Stimulated activated CD8-positive, alpha-beta memory T cell treated with anti-CD3 and anti-CD28 coated beads, Interleukin-4, amount 100 ng/mL, for 1 hour (primary cell): ENCODE measurements at places on chromosomes 1 and 21.

GRCh38 chr1:27634177-27634984, 604 bp downstream of the FGR start:
- DNase-seq: no peak

DNA sequence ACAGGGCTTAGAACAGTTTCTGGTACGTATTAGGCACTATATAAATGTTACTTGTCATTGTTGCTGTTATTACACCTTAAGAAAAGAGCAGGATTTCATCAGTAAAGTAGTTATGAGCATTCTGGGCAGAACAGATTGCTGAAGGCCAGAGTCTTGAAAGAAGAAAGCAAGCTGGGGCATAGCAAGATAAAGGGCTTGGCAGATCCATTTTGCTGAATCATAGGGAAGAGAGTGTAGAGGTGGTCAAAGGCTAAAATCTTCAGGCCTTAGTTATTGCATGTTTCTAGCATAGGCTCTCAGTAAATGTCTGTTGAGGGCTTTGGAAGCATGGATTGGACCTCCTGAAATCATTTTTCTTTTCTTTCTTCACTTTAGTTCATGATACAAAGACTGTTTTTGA, 67.5 kb downstream of the PLA2G4A start:
- DNase-seq: no peak

DNA sequence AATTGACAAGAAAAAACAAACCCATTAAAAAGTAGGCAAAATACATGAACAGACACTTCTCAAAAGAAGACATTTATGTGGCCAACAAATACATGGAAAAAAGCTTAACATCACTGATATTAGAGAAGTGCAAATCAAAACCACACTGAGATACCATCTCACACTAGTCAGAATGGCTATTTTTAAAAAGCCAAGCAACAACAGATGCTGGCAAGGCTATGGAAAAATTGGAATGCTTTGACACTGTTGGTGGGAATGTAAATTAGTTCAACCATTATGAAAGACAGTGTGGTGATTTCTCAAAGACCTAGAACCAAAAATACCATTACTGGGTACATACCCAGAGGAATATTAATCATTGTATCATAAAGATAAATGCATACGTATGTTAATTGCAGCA, 641.1 kb upstream of the B3GALT2 start:
- no peak for DNase-seq

- DNase-seq: no peak
These were observed 44.2 kb upstream of the ETS2 start for GRCh38 chr21:38761531-38761930.

DNA sequence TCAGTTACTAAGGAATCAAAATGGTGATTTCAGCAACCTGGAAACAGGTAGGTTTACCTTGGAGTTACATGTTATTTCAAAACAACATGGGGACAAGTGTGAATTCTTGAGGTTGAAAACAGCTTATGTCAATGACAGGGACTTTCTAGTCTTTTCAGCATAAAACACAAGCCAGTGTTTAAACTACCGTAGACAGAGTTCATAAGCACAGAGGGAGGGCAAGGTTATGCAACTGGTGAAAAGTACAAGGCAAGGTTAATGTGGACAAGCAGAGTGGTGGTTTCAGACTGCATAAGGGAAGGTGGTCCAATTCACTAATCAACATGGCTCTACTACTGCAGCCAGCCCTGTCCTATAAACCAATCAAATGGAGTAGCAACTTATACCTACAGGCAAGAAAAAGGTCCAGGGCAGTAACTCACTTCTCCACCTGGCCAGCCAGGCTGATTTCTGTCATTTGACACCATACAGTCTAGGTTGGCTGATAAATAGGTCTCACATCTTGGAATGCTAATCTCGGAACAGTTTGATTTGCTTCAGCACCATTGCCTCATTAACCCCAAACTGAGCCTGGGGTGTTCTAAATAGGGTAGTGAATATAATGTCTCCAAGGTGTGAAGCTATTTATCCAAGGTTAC, 250.3 kb upstream of the PROX1 start:
- no peak for DNase-seq

- DNase-seq: no peak
These were observed 19.8 kb downstream of the ATP6V1G3 start for GRCh38 chr1:198520524-198521254.

DNA sequence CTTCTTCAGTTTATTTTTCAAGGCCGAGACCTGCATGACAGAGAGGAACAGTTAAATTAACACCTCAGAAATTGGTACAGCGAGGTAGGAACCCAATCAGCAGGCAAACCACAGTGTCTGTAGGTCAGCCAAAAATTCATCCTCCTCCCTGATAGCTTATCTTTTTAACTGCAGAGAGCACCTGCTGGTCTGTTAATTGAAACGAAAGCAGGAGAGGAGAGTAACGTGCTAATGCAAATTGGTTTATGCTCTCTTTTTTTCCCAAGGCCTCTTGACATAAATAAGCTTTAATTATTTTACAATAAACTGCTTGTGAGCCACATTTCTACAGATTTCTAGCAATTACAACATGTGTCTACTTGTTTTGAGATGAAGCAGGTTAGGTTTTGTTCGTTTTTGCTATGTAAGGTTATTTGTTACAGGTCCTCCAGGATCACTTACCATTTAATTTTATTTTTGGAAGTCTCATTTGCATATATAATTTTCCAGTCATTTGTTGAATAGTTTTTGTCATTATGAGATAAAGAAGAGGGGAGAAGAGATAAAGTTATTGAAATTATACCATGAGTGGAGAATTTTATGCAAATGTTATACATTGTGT, 179.9 kb downstream of the DENND1B start:
- DNase-seq: no peak

DNA sequence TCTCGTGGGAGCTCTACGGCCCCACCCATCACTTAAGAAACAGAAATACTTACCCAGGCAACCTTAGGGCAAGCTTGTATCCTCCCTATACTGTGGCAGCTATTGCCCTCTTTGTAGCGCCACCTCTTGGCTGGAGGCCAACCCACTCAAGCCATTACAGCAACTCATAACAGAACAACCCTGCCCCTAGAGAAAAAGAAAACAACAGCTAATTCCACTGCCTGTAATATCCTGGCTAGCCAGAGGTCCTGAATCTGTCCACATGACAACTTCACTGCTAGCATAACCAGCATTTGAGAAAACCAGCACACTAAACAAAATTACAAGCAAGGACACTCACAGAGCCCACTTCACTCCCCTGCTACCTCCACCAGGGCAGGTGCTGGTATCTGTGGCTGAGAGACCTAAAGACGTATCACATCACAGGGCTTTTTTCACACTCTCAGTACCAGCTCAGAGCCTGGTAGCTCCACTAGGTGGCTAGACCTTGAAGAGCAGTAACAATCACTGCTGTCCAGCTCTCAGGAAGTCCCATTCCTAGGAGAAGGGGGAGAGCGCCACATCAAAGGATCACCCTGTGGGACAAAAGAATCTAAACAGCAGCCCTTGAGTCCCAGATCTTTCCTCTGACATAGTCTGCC, 14.5 kb upstream of the MX1 start:
- DNase-seq: no peak

DNA sequence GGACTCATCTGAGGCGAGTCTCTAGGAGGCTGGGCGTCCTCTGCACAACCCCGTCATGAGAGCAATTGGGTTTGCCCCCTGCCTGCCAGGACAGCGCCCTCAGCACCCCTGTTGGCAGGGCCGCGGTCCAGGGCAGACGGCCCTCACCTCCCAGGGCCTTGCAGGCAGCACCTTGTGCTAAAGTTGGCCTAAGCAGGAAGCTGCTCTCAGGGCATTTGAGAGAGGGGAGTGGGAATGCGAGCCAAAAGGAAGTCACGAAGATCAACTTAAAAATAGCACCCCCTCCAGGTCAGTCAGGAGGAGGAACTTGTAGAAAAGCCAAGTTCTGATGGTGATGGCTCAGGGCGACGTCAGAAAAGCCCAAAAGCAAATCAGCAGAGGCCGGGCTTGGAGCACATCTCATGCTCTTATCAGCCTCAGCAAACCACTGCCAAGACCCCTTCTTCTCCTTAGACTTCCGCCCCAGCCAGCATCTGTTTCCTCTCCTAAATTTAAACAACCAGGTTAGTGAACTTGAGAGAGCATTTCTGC, 12.6 kb upstream of the ADORA3 start:
- no peak for DNase-seq

DNA sequence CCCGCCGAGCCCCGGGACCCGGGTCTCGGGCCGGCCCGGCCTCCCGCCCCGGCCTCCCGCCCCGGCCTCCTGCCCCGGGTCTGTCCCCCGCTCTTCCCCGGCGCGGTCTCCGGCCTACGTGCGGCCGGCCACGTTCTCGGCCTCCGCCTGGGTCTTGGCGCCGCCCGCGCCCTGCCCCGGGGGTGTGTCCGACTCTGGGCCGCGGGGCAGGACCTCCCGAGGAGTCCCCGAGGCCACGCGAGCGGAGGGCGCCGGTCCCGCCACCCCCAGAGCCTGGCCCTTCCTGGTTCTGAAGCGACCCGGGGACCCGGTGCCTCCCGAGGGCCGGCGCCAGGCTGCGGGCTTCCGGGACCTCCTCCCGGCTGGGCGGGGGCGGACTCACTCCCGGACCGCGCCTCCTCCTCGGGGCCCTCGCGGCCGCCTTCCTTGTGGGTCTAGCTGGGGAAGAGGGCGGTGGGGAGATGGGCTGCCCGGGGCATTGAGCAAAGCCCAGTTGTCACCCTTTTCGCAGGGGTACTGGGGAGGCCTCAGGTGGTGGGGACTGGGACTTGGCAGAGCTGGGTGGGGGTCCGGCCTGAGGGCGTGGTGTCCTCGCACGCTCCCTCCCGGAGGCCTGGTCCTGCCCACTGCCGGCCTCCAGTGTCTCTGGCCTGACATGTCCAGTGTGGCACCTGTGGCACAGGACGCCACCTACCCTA, 558 bp downstream of the PFKL start:
- DNase-seq: peak; percentile 37

- peak; percentile 72 for DNase-seq
These were observed 19.3 kb upstream of the SAMD11 start for GRCh38 chr1:904310-904950.

DNA sequence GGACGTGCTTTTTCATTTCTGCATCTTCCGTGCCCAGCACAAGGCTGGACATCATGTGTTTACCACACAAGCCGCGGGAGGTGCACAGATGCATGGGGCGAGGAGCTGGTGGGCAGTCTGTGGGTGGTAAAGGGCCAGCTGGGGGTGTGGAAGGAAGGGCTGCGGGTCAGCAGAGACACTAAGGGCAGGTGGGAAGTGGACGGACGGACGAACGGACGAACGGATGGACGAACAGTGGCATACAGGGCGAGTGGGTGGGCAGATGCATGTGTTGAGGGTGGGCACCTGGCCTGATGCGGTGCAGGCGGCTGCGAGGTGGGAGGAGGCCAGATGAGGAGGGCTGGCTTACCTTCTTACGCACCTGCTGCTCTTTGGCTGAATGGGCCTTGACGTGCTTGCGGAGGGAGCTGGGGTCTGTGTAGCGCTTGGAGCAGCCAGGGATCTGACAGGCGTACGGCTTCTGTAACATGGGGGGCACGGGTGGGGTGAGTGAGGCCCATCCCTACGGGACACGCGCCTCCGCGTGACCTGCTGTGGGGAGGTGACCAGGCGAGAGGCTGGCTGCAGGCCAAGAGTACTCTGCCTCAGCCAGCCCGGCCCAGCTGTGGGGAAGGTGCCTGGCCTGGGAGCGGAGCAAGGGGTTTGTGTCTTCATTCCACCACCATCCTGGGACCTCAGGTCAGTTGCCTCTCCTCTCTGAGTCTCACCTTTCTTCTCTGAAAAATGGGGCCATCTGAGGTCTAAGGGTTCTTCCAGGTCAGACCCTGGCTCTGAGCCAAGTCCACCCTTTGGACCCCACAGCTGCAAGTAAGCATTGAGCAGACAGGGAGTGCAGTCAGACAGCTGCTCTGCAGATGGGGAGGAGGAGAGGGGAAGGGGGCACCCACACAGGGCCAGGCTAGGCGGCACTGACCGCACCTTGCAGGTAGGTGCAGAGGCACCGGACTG, 65.5 kb downstream of the DMRTB1 start:
- no peak for DNase-seq

GRCh38 chr21:46079352-46080170, 18.4 kb upstream of the COL6A2 start:
- no peak for DNase-seq

DNA sequence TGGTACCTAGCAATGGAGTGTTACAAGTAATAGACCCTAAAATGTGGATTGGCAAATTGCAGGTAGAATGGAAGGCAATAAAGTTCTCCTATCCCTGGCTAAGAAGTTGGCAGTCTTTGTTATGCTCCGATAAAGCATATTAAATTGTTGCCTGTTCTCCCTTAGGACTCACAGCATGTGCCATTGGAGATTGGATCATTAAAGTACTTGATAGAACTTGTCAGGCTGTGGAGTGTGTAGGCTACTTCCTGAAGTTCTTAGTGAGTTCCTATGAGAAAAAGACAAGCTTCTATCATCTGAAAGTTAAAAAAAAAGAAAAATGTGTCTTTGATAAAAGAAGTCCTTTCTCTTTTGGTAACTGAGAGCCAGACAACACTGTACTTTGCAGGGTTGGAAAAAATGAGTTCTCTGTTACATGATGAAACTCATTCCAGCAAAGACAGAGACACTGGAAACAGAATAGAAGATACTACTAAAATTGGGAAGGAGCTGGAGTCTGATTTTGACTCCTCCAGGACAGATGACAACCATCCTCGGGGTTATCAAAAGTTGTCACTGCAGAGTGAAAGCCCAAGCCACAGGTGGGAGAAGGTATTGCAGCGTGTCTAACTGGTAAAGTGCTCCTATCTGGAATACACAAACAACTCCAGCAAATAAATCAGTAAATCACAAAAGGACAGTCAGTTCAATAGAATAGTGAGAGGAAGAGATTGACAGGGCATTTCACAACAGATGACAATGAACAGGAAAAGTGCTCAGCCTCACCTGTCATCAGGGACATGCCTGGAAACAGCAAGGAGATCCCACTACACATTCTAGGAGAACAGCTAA, 87.5 kb upstream of the WDR26 start:
- DNase-seq: no peak

DNA sequence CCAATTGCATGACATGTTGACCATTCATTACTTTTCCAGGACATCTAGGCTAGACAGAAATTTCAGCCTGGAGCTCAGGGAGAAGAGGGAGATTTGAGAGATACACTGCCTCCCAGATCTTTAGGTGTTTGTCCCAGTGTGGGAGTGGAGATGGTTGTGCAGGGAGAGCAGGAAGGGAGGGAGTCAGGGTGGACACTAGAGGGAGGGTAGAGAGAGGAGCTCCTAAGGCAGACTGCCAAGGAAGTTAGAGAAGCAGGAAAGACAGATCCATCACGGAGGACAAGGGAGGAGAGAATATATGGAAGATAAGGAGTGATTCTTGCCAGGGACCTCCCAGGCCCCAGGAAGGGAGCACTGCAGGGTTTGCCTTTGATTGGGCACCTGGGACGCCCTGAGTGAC, 8.7 kb downstream of the CDCA8 start:
- DNase-seq: no peak

- no peak for DNase-seq
These were observed 40.7 kb upstream of the PDE4B start for GRCh38 chr1:65751961-65752360.
